ENCODE measurements at places on chromosomes 3 and 15.

GRCh38 chr3:33426630-33427317, 13.4 kb downstream of the UBP1 start:
- no peak for DNase-seq

- peak; percentile 20 for DNase-seq
These were observed 795.1 kb downstream of the FHIT start for GRCh38 chr3:60456180-60456579.

DNA sequence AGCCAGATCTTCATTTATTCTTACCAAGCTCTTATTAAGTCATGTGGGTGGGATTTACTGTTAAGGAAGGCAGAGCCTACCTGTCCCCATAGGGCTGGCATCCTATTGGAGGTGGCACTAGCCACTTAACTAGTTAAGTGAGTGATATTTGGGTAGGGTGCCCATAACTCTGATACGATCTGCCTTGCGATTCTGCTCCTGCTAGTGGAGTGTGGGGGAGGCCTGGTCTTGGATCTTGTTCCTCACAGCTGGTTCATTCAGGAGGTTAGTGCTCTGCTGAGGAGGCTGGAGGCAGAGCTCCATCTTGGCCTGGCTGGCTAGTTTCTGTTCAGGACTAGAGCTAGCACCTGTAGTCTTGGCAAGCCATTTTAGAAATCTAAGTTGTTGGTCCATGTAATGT, 9.3 kb downstream of the BAHD1 start:
- DNase-seq: no peak

DNA sequence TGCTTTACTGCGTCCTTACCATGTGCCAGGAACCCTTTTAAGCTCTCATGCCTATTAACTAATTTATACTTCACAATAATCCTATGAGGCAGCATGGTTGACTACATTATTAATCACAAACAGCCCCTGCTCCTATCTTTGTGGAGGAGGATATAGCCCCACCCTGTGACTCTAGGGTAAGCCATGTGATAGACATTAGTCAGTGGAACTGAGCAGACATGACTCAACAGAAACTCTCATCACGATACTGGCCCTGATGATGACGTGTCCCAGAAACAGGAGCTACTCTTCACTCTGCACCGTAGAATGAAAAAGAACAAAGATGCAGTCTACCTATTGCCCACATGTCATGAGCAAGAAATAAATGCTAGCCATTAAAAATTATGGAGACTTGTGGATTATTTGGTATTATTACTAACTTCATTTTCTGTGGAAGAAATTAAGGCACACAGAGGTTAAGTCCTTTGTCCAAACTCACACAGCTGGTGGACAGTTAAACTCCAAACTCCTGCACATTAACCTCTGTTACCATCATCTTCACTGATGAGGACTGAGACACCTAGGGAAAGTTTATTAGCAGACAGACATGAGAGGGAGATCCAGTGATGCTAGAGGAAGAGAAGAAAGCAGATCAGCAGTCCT, 51.2 kb downstream of the CFAP20DC start:
- peak; percentile 47 for DNase-seq

- no peak for DNase-seq
These were observed 72.1 kb downstream of the NOX5 start for GRCh38 chr15:69086427-69087204.

Measured in activated naive CD4-positive, alpha-beta T cell treated with anti-CD3 and anti-CD28 coated beads for 36 hours (primary cell).